ENCODE measurements at places on chromosomes 16 and 17.
A peak's percentile ranks its signal among the peaks of the same experiment; 100 is the strongest.

DNA sequence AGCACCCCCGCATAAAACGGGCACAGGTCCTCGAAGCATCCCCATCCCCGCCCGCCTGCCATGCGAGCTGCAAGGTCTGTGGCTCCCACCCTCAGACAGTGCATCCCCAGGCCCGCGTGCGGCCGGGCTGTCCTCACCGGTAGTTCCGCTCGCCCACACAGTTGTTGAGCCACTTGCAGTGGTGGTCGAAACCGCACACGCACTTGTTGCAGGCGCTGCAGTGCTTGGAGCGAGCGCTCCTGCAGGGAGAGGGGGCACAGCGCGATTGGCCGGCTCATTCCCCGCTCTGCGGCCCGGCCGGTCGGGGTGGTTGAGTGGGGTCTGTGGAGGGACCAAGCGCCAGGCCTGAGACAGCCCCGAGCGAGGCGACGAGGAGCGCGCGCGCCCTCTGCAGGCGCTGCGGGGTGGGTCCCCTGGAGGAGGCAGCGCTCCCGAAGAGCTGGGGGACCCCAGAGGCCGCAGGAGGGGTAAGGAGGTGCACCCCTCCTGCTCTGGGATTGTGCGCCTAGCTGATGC, 6.0 kb upstream of the TPPP3 start:
- DNase-seq, result peak; percentile 20

GRCh38 chr17:80720610-80721577, 176.3 kb downstream of the RPTOR start:
- DNase-seq, result peak; percentile 64

DNA sequence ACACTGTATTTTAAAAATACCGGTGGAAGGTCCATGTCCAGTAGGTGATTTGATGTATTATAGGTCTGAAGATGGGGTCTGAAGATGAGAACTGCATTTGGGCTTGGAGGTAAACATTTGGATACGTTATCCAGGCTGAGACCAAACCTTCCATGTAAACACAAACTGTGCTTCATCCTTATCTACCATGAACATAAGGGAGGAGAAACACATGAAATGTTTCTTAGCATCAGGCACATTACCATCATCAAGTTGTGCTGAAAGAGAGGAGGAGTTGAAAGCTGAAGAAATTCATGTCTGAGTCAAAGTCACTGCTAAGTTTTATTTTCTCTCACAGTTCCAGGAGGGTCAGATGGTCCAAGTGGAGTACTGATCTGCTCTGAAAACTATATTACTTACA, 11.4 kb downstream of the SF3B3 start:
- no peak for DNase-seq

DNA sequence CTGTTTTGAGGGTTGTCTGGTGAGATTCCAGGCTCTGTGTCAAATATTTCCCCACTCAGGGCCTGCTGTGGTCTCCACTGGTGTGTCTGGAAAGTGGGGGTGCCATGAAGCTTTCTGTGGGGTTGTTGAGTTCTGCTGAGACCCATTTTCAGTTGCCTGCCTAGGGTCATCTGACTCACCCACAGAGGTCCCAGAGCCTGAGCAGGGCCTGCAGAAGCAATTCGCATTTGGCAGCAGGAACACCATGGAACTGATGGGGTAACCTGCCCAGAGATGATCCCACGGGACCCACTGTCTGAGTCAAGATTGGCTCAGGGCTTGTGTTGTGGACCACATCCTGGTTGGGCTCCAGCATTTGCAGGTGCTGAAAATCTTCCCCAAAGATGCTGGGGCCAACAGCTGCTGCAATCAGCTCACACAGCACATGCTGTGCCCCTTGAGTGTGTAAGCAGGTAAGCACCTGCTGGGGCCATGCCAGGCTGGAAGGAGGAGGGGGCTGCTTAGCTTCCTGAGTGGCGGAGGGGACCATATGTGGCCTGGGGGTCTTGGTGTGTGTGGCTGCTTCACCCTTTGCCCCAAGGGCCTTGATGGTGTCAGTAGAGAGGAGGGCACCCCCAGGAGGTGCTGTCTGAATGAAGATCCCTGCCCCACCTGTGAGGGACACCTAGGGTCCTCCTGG, 1726.1 kb downstream of the TP53TG3F start:
- no peak for DNase-seq

GRCh38 chr17:5399767-5400166, 19.7 kb downstream of the NUP88 start:
- no peak for DNase-seq
